Stimulated activated naive CD4-positive, alpha-beta T cell treated with Interleukin-2 at 50 U/mL for 16 hours (primary cell): ENCODE measurements at places on chromosomes 6 and 20.
A peak's percentile ranks its signal among the peaks of the same experiment; 100 is the strongest.

DNA sequence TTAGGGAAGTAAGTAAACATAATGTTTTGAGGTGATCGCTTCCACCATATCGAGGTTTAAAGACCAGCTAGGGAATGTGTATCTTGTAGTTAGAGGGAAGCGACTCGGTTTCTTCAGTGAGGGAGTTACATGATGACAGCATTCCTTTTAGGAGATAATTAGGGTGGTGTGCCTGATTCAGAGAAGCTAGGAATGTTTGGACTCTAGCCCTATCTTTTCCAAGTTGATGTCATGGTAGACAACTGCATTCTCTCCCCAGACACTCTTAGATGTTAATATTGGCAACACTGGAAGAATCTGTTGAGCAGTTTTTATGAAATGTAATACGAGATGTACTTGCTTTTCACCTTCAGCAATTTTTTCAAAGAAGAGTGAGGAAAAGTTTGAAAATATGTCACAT is 12.9 kb upstream of the HIVEP1 start:
- no peak for DNase-seq

- DNase-seq = no peak
These were observed 158.8 kb downstream of the DLL1 start for GRCh38 chr6:170132011-170132521.

GRCh38 chr6:108437821-108438220 is 122.9 kb upstream of the FOXO3 start:
- DNase-seq = no peak

DNA sequence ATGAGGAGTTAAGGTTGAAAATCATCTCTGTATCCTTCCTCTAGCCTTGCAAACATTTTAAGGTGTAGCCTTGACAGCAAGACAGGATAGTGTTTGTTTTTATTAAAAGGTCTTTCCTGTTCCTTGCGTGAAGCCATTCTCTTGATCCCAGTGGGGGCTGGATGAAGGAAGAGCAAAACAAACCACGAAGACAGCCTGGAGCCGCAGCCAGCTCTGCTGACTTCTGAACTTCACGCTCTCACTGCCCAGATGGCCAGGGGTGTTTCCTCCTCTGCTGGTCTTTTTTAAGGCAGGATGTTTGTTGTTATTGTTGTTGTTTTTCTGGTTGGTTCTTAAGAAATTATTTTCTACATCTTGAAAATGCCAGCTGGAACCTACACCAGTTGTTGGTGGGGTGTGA is 156.4 kb downstream of the MTHFD1L start:
- DNase-seq = no peak

GRCh38 chr6:88870717-88871330 is 92.6 kb downstream of the RNGTT start:
- DNase-seq = no peak

DNA sequence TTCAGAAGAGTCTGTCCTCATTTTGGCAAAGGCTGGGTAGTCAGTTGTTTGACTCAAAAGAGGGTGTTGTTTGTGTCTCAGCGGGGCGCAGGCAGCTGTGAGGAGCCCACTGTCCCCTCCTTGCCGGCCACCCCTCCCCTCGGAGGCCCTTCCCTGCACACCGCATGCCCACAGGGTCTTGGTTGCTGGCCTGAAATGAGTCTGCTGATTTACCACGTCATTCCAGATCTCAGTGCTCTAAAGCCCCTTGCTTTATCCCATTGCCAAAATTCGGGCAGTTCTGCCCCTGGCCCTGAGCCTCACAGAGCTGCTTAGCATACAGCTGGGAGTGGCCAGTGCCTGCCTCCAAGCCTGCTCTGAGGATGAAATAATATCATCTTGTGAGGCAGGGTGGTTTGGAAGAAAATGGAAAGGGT is 220.7 kb downstream of the UST start:
- no peak for DNase-seq

- DNase-seq = peak; percentile 30
These were observed 84.6 kb upstream of the SGK1 start for GRCh38 chr6:134402372-134402984.

GRCh38 chr6:30722280-30723112 is 2.3 kb downstream of the TUBB start:
- peak; percentile 76 for DNase-seq

DNA sequence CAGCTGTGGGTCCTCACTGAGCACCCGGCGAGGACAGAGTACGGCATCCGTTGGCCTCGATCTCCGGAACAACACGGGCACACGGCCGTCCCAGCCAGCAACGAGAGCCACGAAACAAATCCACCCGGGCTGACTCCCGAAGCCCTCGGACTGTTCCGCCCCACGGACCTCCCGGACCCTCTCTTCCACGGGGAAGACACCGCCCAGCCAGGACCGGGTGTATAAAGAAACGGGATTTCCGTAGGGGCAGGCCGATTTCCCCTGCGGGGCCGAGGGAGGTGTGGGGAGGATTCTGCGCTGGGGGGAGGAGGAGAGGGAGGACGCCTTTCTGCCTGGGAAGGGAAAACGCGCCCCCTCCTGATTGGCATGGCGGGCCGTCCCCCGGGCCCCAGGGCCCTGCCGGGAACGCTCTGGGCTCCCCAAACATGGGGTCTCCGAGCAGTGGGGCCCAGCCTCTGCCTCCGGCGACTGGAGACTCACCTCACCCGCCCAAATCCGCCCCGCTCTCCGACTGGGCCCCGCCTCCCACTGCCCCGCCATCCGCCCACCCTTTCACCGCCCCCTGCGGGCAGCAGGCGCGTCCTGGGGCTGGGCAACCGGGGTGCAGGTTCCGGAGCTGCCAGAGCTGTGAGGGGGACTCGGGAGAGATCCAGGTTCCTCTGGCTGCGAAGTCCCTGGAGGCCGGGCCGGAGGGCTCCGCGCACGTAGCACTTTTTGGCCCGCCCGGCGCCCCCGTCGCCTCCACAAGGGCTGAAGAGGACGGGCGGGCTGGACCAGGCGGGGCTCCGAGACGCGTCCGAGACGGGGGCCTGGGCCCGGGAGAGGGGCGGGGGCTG is 679 bp upstream of the PPDPF start:
- DNase-seq = peak; percentile 57

DNA sequence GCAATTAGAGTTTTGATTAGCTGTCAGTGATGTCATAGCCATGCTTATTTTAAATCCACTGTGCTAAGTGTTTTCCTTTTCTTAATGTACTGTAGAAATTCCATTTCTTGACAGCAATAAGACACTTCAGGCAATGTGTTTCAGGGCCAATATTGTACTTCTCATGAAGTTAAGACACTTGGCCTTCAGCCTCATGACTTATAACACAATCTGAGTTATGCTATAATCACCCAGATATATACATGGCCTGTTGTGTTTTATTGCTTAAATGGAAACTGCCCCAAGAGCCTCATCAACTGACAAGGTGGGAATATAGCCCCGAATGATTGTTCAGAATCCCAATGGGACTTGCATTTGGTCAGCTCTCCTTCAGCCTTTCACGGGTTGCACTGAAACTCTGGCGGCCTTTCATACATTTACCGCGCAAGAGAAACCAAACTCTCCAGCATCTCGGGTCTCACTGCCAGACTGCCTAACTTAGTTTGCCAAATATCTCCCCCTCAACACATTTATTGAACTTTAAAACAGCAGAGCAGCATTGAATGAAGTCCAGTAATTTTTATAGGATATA is 44.2 kb upstream of the TBX18 start:
- DNase-seq = no peak

DNA sequence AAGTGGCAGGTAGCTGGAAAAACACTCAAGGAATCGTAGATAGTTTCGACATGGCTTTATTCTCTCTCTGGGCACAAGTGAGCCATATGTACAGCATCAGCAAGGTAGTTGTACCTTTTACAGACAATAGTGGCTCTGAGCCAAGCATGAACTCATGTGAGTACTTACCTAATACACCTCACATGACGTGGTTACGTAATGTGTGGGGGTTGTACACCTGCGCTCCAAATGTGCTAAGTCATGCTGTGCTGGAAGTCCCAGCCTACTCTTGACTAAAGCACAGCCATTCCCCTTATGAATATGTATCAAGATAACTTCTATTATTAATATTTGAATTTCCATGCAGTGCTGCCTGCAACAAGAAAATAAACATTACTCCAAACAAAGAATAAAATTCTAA is 78.8 kb upstream of the HMGN3 start:
- DNase-seq = no peak

DNA sequence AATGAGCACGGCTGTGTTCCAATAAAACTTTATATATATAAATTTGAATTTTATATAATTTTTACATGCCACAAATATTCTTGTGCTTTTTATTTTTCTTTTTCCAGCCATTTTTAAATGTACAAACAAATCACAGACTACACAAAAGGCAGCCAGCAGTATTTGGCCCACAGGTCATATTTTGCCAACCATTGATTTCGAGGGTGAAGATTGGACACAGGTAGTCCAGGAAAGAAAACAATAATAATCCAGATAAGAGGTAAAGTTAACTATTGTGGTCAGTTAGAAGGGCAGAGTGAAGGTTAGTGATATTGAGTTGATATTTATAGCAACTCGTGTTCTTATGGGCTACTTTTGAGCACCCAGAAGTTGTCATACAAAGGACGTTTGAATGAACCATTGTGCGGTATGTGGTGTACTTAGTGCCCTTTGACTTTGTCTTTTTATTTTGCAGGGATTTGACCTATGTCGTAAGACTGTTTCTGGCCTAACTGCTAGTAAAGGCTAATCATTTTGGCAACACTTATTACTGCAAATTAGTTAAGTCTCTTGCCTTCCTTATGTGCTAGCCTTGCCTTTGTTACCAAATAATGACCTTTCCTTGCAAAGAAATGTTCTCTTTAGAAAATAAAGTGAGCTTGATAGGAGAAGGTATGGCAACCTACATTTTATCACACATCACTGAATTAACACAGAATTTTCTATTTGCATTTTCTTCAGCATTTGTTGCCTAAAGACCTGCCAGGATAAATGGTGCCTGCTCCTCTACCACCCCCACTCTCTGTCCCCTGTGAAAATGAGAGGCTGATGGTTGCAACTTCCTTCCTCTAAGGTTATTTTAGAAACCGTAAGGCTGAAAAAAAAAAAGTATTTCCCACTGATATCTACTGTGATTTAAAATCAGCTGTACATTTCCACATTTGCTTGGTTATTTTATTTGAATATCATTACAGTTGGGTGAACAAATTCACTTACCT is 493.9 kb upstream of the SOX4 start:
- DNase-seq = no peak

DNA sequence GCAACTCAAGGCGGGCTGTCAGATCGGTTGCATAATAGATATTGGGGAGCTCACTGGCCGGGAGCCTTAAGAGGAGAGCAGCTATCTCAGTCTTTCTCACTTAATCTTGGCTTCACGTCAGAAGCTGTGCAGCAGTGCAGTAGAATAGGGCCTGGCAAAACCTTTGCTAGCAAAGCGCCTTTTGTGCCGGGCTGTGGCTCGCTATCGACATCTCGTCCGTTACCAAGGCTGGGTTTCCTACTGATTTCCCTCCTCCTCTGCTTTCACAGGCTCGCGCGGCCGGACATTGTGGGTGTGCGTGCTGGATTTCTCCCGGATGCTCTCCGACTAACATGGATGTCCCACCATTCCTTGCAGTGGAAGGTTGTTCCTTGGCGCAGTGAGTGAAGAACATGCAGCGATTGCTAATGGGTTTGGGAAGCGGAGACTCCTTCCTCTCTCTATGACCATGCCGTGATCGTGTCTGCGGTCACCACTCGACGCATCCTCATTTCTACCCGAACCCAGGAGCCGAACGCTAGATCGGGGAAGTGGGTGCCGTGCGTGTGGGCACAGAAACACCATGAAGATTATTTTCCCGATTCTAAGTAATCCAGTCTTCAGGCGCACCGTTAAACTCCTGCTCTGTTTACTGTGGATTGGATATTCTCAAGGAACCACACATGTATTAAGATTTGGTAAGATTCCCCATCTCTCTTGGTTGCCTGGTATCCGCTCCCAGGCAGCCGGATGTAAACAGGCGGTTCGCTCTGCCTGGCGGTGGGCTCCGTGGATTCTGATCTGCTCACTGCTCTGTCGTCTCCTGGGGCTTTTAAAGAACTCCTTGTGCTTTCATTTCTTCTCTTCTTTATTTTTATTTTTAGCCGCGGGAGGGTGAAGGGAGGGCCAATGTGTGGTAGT is 5.5 kb downstream of the GRIK2 start:
- no peak for DNase-seq

DNA sequence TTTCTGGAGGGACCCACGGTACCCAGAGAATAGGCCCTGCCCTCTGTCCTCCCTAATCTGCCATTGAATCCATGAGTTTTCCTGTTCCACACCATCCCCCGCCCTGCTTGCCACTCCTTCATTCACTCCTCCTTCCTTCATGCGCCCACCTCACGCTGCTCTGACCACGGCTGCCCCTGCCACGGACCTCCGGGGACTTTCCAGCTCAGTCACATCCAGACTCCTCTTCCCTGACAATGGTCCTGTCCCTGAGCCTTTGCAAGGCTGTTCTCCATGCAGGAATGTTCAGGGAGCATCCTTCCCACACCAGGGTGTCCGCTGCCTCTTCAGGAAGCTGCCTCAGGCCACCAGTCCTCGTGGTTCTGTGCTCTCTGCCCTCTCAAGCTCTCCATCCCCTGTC is 25.9 kb downstream of the GLP1R start:
- no peak for DNase-seq

DNA sequence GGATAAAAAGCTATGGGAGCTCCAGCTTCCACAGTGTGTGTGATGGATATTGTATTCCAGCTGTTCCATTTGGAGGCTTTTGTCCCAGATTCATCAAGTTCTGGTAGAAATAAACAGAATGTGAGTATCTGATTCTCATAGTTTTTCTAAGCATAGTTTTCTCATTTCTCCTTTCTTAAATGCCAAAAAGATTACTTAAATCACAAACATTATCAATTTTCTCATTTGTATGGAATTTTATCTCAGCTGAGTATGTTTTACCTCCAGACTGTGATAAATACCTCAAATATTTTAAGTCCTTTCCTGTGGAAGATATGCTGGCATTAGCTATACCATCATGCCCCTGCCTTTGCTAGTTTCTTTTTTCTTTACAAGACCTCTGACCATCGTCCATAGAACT is 767.3 kb downstream of the TFAP2A start:
- no peak for DNase-seq

- DNase-seq = peak; percentile 20
These were observed 60.2 kb upstream of the RALY start for GRCh38 chr20:33933469-33933909.
